ENCODE measurements at places on chromosomes 4 and X.

DNA sequence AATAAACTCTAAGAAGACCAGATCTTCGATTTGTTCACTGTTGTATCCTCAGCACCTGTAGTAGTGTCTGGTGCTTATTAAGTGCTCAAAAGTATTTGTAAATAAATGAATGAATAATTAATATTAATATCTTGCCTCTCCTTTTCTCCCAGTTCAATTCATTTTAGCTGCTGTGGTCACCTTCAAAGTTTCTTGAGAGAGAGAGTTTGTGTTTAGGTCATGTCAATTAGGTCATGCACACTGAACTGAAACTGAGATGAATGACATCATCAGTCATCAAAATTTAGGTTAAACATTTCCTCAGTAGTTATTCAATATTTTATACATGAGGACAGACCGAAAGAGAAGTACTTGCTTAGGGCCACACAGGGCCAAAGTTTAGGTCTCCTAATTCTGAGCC, 73.5 kb downstream of the ANXA3 start:
- DNase-seq = no peak

DNA sequence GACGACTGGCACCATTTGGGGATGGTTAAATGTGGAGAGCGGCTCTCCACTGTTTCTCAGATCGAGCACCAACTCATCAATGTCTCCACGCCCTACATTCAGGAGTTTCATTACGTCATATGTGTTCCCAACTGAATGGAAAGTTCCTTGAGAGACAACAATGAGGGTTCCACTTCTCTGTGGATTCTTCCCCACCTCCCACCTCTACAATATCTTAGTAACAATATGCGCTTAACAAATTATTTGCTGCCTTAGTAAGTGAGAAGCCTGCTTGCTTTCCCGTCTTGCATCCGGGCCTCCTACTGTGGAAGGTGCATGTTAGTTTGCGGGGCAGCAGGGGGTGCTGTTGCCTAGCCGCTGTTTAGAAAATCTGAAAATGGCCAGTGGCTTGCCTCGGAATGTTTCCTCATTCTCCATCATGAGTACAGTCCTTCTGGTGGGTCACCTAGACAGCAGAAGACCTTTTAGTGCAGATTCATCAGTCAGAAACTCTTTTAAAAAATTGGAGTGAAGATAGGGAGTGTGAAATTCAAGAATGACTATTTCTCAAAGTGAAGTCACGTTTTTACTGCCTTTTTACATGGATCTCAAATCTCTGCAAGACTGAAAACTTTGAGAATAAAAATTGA, 55.7 kb downstream of the PHOX2B start:
- peak; percentile 80 for DNase-seq

GRCh38 chrX:20311505-20311904, 44.8 kb upstream of the RPS6KA3 start:
- DNase-seq = no peak

DNA sequence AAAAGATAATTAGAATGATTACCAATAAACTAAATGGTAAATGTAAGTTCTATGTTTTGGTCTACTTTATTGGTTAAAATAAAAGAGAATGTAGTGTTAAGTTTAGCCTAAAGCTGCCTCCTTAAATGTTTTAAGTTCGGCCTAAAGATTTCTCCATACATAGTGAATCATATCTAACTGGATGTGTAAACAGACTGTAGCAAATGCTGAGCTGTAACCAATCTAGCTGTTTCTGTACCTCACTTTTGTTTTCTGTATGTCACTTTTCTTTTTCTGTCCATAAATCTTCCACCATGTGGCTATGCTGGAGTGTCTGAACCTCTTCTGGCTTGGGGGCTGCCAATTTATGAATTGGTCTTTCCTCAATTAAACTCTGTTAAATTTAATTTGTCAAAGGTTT, 121.2 kb downstream of the TBCK start:
- DNase-seq = no peak

DNA sequence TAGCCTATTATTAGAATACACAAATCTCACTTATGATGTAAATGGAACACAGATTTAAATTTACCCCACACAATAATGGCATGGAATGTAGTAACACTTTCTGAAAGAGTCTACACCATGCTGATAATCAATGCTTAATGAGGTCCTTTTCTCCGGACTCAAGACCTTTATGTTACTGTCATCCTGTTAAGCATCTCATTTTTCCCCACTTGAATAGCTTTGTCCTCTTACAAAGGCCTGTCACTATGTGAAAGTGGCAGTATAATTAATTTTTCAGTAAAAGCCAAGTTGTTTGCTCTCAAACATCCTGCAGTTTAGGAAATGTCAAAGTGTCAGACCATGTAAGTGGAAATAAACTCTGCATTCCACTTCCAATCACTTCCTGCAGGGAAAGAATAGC, 96.4 kb downstream of the GPC3 start:
- no peak for DNase-seq

GRCh38 chrX:101231080-101231479, 11.5 kb downstream of the DRP2 start:
- DNase-seq = no peak

DNA sequence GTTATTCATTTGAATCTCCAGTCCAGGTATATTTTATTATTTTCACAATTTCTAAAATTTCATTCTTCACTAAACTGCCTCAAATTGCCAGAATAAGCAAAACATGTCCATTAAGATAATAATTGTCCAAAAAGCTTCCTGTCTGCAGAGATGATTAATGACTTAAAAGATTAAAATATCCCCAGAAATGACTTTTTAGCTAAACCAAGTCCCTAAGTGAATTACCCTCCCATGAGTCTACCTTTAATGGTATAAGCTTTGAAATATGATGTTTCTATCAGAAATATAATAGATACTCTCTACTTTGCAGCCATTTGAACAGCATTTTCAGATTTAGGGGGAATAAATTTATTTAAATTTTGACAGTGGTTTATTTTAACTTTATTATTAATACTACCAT, 289.2 kb upstream of the EMCN start:
- DNase-seq = no peak

GRCh38 chr4:10321931-10322330, 135.3 kb downstream of the ZNF518B start:
- no peak for DNase-seq

GRCh38 chr4:118177126-118177525, 142.8 kb downstream of the NDST3 start:
- DNase-seq = no peak

DNA sequence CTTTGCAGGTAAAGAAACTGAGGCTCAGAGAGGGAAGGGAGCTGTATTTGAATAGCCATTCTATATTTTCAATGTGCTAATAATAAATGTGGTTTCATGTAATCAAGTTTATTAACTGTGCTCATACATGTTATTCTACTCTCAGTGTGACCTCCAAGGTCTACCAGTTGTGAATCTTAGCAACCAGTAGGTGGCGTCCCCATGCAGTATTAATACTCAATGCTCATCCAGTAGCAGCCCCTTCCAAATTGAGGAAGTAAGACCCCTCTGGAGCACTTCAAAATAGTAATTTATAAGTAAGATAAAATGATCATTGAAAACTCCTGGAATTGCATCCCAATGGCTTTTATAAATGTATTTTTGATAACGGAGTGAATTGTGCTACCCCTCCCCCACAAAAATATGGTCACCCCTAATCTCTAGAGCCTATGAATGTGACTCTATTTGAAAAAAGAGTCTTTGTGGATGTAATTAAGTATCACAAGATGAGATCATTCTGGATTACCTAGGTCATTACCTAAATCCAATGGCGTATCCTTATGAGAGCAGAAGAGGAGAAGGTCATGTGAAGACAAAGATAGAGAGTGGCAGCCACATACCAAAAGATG, 20.4 kb upstream of the SEPSECS start:
- peak; percentile 15 for DNase-seq

DNA sequence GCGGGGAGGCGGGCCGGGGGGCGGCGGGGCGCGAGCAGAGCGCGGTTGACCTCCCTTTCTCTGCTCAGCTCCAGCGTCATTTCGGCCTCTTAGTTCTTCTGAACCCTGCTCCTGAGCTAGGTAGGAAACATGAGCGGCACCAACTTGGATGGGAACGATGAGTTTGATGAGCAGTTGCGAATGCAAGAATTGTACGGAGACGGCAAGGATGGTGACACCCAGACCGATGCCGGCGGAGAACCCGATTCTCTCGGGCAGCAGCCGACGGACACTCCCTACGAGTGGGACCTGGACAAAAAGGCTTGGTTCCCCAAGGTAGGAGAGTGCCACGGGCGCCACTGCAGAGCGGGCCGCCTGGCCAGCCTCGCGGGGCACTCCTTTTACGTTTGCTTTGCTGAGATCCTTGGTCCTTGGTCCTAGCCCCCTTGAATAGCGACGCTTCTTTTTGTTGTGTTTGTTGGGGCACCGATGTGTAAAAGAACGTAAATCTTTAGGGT, at the start of gene HTATSF1:
TSS of gene HTATSF1 (plus strand) at position 37 of the 497 bp plus-strand sequence. CDS start at position 130, 93 bp downstream.
- DNase-seq = no peak

GRCh38 chr4:92120810-92121498, 182.8 kb upstream of the GRID2 start:
- peak; percentile 61 for DNase-seq

- DNase-seq = no peak
Measured at GRCh38 chr4:4923201-4923600, 63.7 kb downstream of the MSX1 start.

GRCh38 chr4:182307746-182308145, 64.5 kb downstream of the TENM3 start:
- peak; percentile 30 for DNase-seq

GRCh38 chrX:99078301-99078700, 1331.8 kb downstream of the PCDH19 start:
- no peak for DNase-seq

DNA sequence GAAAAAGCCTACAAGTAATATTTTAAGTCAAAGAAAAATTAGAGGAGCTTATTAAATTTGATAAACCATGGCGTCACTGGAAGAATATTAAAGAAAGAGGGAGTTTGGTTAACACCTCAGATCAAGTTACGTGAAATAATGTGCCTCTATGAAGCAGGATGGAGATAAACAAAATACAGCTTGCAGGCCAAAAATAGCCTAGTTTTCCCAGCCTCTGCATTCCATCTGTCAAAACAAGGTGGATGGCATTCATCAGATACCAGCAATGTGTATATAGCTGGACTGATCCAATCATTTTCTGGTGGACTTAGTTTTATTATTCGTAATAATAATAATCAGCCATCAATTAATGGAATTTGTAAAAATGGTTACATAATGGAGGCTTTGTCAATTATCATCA, 230.7 kb downstream of the NR3C2 start:
- no peak for DNase-seq

DNA sequence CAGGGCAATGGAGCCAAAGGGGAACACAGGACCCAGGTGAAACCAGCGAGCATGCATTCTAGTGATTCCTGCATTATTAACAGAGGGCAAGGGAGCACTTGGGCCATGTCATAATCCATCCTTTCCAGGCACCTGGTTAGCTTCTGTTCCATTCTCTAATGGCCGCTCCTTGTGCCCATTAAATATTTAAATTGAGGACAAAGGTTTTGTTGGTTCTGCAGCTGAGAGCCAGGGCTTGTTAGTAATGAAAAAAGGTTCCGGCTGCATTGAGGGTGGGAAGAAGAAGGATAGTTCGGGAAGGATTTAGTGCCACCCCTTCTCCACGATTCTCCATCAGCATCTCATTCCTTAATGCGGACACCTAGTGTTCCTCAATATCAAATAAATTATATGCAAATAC, 13.6 kb downstream of the SOD3 start:
- DNase-seq = no peak

GRCh38 chr4:67327245-67328017, 217.9 kb downstream of the CENPC start:
- peak; percentile 74 for DNase-seq

DNA sequence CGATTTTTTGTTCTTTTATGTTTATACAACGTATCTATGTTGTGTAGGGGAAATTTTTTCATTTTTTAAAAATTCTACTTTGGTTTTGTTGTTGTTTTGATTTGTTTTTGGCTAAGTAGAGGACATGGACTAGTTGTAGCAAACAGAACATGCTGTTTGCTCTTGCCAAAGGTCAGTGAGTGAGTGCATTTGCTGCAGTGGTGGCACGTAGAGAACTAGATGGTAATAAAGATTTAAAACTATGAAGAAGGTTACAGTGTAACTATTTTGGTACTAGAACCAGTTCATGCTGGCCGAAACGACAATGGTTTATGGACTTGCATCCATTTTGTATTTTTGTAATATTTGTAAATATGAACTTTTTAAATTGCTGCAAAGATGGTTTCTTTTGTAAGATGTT, 1.9 kb upstream of the SCML1 start:
- no peak for DNase-seq

DNA sequence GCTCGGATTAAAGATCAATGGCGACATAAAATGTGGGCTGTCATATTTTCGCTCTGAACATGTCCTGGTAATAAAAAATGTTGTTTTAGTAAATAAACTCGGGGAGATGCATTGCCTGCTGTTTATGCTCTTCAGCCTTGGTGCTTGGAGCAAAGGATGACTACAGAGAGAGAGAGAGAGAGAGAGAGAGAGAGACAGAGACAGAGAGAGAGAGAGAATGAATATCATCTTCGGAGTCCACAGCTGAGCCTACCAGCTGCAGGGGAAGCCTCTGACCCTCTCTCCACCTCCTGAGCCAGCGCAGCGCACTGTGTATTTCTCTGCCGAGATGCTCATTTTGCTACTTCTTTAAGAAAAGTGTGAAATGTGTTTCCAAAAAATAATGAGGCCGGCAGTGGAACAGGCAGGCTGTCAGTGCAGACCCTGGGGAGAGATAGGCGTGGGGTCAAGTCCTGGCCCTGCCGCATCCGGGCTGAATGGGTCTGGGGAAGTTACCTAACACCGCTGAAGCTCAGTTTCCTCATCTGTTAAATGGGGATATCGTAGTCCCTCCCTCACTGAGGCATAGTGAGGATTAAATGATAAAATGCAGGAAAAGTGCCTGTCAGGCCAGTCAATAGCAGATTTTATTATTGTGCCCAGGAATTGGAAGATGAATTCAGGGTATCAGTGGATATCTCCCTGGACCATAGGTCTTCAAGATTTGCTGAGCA, 58.5 kb upstream of the LGI2 start:
- DNase-seq = no peak

DNA sequence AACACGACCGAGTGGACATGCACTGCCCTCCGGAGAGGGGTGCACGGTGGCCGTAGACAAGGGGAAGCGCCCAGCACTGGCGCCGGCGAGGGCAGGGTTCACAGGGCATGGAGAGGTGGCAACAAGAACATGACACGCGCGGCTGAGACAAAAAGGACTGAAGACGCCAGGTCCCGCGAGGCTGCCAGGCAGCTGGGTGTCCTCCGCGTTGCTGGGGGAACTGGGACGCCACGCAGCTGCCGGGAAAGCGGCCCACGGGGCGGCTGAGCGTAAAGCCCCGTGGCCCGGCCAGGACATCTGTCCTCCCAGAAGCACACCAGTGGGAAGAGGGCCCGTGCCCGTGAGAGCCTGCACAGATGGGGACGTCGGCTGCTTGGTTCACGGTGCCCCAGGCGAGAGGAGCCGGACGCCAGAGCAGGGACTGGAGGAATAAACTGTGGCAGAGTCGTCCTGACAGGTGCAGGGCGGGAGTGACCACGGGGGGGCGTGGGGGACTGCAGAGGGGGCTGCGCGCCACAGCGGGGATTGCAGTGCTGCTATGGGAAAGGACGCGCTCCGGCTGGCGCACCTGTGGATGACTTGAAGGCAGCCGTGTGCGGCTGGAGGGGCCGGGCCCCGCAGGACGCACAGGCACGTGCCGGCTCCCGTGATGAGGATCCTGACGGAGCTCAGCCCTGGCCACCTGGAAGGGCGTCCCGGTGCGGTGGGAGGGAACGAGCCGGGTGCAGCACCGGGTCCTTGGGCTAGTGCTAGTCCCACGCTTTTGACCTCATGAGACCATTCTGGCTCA, 32.1 kb upstream of the GTPBP6 start:
- no peak for DNase-seq

GRCh38 chr4:165767671-165768070, 105.4 kb upstream of the TLL1 start:
- DNase-seq = no peak

GRCh38 chr4:93878566-93878965, 50.0 kb downstream of the ATOH1 start:
- DNase-seq = no peak
